ENCODE measurements at places on chromosomes 7 and 10.

DNA sequence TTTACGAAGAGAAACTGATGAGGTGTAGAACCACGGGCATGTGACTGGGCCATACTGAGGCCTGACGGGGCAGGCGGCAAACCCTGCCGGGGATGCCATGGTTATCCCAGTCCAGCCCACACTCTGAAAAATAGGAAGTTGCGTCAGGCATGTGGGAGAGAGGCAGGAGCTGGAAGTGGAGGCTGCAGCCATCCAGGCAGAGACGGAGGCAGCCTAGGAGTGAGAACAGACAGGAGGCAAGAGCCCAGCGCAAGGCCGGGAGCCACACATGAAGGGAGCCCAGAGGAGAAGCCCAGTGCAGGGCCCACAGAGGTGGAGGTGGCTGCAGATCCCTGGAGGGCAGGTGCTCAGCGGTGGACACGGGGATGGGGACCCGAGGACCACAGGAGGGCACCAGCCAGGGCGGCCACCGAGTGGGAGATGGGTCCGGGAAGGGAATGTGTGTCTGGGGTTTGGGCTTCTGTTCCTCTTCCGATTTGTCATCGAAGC is 175.2 kb upstream of the PPP2R2D start:
- DNase-seq, result no peak

GRCh38 chr7:130063036-130063435 is 7.3 kb upstream of the KLHDC10 start:
- peak; percentile 11 for DNase-seq

GRCh38 chr7:126524967-126525366 is 727.8 kb downstream of the GRM8 start:
- DNase-seq, result no peak

GRCh38 chr7:80661729-80662128 is 23.3 kb downstream of the CD36 start:
- DNase-seq, result no peak

DNA sequence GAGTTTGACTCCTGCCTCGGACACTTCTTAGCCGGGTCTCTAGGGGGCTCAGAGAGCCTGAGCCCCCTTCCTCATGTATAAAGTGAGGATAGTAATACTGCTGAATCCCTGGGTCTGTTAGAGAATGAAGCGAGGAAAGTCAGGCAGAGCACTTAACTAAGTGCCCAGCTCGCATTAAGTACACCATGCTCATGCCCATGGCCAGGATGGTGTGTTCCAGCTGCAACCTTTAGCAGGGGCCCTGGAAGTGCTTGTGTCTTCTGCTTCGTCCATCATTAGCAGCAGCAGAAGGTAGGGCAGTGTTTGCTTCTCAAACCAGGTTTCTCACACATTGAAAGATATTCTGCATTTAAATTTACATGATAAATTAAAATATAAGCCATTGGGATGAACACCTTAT is 27.3 kb upstream of the WDFY4 start:
- DNase-seq, result no peak
